Stimulated activated CD4-positive, alpha-beta T cell treated with anti-CD3 and anti-CD28 coated beads, Interleukin-2, amount 100 ng/mL, for 48 hours (primary cell): ENCODE measurements at places on chromosomes 13 and 19.
A peak's percentile ranks its signal among the peaks of the same experiment; 100 is the strongest.

- no peak for DNase-seq
Observed at GRCh38 chr19:46297700-46298478, 1.0 kb downstream of the HIF3A start.

DNA sequence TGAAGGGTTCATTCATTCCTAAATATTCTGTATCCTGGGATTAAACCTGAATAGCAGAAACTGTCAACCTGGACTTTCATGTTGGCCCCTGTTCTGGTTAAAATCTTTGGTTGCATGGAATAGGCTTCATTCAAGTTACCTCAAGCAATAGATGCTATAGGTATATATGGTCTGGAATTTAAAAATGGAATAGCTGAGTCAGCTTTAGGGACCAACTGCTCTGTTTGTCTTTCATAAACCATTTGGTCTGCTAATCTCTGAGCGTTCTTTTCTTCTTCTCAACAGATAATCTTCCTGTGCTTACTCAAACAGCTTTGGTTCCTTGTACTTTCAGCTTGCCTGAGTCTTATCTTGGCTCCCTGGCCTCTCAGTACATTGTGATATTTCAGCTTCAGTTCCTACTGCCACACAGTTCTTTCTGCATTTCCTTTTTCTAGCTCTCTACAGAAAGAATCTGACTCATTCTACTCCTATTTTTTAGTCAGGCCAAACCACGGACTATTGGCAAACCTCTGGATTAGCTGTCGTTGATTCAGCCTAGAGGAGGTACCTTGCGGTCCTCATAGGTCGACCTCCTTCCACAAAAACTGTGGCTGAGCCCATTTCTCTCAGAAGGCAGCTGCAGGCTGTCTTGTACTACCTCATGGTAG is 35.9 kb upstream of the MAB21L1 start:
- no peak for DNase-seq

GRCh38 chr19:46718934-46719622 is 2.2 kb upstream of the PRKD2 start:
- DNase-seq, result no peak

DNA sequence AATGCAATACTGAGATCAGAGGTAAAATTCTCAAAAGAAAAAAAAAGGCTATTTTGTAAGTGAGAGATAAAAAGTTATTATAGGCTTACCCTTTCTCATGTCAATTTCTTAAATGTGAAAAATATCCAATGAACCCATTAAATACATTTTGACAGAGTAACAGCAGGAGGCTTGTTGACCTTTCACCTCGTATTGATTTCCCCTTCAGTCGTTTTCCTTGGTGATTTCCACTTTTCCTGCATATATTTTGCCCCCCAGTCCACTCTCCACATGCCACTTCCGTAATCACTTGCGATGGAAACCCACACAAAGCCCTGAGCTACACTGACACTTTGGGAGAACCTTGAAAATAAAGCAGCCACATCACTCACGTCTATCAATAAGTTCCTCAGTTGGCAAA is 248.1 kb upstream of the OBI1 start:
- DNase-seq, result no peak

DNA sequence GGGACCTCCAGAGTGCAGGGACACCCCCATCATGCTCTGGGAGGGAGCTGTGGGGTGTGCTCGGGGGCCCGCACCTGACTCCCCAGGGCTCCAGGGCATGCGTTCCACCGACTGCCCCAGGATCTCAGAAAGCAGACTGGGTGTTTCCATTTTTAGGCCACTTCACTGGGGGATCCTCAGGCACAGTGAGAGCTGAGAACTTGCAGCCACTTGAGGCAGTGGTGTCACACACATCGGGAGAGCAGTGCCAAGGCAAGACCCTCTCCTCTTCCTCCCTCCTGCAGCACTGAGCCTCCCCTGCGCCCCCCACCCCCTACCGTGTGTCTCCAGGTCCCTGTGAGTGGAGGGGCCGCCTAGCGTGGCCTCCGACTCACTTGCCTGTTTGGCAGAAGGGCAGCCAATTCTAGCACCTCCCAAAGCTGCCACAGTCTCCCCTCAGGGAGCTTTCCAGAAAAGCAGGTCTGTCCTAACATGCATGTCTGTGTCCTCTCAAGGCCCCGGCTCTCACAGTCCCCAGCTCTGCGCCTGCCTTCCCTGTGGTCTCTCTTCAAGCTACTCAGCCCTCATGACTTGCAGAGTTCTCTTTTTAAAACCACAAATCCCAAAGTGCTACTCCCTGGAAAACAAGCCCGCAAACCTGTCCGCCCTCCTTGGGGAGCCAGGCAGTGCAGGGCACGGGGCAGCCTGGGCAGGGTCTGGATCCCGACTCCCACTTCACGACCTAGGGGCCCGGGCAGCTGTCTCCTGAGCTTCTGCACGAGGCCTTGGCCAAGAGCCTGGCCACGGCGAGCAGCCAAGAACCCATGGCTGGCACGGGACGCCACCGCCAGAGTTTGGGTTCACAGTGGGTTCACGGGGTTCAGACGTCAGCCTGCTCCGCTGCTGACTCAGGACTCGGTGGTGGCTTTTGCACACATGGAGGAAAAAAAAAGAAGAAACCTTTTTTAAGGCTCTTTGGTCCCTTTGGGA is 94.1 kb downstream of the STK24 start:
- DNase-seq, result no peak

GRCh38 chr19:29118389-29118788 is 94.6 kb downstream of the UQCRFS1 start:
- DNase-seq, result no peak

DNA sequence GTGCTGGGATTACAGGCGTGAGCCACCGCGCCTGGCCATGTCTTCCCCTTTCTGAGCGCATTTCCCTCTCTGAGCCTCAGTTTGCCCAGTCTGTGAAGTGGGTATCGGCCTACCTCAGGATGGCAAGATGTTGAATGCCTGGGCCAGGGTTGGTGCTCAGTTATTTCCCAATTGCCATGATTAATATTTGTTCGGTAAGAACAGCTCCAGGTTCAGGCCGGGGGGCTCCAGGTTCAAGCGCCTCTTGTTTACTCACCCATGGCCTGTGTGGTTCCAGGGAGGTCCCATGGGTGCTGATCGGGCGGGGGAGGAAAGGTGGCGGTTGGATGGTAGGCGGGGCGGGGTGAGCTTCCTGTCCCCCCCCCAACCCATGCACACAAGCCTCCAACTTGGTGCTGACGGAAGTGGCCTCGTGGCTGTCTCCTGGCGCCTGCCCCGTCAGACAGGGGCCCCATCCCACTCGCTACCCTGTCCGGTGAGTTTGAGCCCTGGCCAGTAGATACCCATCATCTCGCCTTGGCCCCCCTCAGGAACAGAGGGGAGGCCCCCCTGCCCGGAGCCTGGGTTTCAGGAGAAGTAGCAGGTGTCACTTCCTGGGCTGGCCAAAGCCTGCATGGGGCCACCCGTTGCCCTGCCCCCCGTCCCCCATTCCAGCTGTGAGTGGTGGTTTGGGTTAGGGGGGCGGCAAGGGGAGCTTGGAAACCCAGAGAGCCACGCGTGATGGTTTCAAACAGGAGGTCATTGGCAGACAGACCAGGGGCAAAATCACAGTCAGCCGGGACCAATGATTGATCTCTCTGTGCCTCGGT is at the start of gene FCHO1:
Gene FCHO1 (plus strand): TSS at position 375 of the 809 bp plus-strand sequence. CDS start 3,688 bp downstream, outside the sequence.
- DNase-seq, result peak; percentile 69

GRCh38 chr19:46542428-46543230 is 47.0 kb upstream of the PNMA8B start:
- DNase-seq, result peak; percentile 75

GRCh38 chr19:10724573-10725071 is 6.7 kb downstream of the DNM2 start:
- no peak for DNase-seq

GRCh38 chr13:107185889-107186288 is 618.0 kb upstream of the ARGLU1 start:
- DNase-seq, result no peak

GRCh38 chr19:34573226-34573864 is 91.8 kb downstream of the WTIP start:
- no peak for DNase-seq

GRCh38 chr19:9431475-9431874 is 3.9 kb downstream of the ZNF266 start:
- no peak for DNase-seq

DNA sequence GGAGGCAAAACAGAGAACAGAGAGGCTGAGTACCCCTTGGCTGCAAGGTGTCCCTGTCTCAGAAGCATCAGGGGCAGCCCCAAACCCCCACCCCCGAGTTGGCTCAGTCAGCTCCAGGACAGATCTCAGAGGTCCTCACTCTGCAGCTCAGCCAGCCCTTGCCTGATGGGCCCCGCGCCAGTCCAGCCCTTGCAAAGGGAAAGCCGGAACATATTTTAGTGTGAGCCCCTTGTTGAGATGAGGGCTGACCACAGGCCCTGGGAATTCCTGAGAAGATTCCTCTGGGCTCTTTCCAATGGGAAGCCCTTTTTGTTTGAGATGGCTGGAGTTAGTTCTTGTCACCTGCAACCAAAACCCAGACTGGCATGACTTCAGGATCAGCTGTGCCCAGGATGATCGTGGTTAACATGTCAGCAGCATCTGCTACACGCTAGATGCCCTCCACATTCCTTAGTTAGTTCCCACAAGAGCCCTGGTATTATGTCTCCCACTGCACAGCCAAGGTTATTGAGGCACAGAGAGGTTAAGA is 33.9 kb upstream of the CCNE1 start:
- no peak for DNase-seq

GRCh38 chr19:39406656-39407409 is at the start of gene ZFP36:
ZFP36 (plus strand) TSS chr19:39406847; CDS start chr19:39406905, 58 bp downstream.
- DNase-seq, result peak; percentile 84

GRCh38 chr13:102017248-102017647 is 384.6 kb downstream of the FGF14 start:
- no peak for DNase-seq

DNA sequence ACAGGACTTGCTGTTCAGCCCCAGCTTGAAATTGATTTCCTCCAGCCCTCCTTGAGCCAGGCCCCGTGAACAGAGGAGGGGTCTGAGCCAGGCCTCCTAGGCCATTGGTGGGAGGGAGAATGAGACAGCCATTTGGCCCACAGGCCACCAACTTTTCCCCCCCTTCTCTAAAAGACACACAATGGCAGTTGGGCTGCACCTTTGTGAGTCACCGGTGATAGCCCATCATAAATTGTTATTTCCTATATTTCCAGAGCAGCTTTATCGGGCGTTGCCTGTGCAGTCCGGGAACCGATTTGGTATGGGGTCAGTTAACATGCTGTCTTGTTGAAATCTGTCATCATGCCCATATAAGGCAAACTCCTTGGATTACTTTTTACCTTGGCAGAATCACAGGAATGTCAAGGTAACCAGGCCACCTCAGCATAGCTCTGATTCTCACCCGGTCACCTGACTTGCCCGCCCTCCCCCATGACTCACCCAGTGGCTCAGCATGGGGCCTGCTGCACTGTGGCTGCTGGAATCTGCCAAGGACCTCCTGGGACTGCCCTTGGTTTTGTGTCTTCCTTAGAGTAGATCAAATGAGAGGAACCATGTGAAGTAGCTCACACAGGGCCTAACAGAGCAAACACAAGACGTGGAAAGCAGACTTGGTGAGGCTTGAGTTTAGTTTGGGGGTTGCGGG is 36.1 kb downstream of the ACTN4 start:
- DNase-seq, result peak; percentile 36

DNA sequence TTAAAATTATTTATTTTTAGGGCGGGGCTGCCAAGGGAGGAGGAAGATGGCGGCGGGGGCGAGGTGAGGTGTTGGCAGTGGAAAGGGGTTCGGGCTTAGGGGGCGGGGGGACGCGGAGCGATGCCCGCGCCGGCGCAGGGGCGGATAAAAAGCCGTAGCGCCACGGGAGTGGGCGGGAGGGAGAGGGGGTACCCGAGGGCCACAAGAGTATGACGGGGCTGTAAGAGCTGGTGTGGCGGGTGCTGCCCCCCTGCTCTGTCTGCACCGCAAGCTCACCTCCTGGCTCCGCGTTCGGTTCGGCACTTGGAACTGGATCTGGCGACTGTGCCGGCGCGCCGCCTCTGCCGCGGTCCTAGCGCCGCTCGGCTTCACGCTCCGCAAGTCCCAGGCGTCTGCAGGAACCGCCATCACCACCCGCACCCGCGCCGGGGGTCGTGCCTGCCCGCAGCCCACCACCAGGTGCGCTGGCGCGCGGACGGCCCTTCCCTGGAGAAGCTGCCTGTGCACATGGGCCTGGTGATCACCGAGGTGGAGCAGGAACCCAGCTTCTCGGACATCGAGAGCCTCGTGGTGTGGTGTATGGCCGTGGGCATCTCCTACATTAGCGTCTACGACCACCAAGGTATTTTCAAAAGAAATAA is 265.2 kb upstream of the SGCG start:
- no peak for DNase-seq
